ENCODE measurements at places on chromosomes 16 and 17. TPM values are rescaled to one million over a fixed set of nuclear protein-coding genes. Genes with fewer than 3 reads are reported as not detected.

DNA sequence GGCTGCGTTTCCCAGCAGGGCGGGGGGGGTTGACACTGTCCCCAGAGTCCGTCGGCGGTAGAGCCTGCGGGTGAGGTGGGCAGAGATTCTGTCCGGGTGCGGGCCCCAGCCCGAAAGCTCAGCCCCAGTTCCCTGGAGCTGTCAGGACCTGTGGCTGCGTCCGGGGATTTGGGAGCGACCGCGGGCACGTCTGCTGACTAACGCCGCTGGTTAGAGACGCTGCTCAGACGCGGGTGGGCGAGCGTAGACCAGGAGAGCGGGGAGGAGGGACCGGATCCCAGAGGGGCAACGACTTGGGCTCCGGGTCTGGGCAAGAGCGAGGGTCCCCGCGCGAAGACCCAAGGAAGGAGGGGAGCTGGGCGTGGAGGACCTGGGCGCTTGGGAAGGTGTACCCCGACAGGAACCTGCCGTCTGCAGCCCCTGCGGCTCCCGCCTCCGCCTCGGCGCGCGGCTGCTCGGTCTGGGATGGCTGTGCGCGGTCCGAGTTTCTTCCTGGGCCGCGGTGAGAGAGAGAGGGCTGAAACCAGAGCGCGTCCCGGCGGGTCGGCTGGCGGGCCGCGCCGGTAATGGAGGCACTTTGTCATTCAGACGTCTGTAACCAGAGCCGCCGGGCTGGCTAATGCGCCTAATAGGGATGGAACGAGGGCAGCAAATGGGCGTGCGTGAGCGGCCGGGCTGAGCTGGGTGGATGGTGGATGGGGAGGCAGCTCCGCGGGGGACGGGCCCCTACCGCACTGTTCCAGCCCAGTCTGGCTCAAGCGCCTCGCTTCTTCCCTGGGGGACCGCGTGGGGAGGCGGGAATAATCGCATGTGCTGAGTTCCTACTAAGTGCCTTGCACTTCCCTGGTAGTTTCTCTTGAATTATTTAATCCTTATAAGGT lies 2.3 kb downstream of the NGFR start:
- peaks cover 19% of the 10 kb centered on the region for H3K4me1 ChIP-seq
- H3K27ac ChIP-seq = no peak overlapping the region
- H3K27me3 ChIP-seq = peaks cover 85% of the 10 kb centered on the region
- DNase-seq = peak; percentile 54
- H3K4me3 ChIP-seq = peak overlapping the region; percentile 61
- no peaks in the 10 kb centered on the region for H3K36me3 ChIP-seq

- H3K4me1 ChIP-seq = peaks cover 50% of the 10 kb centered on the region
- no peaks in the 10 kb centered on the region for H3K27me3 ChIP-seq
- no peaks in the 10 kb centered on the region for H3K36me3 ChIP-seq
Measured at GRCh38 chr17:82301916-82302567, 15.4 kb downstream of the CD7 start.

DNA sequence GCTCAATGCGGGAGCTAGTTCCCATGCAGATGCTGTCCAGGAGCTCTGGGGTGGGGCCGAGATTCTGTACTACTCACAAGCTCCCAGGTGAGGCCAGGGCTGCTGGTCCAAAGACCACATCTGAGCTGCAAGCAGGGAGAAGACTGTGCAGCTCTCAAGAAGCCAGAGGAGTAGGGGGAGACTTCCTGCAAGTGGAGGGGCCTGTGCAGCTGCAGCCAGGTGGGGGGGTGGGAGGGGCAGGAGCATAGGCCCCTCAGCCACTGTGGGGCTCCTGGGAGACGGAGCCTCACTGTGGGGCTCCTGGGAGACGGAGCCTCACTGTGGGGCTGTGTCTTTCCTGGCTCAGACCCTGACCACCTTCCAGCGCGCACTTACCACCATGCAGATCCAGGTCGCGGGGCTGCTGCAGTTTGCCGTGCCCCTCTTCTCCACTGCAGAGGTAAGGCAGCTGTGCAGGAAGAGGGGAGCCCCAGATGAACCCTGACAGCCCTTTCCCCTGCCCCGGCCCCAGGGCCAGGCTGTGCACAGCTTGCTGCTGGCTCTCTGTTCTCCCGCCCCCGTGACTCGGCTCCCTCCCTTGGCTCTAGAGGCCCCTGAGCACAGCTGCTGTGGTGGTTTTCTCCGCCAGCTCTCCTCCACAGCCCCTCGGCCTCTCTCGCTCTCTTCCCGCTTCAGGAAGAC lies 24.3 kb upstream of the DNAI2 start:
- H3K4me3 ChIP-seq = no peak overlapping the region
- no peak for DNase-seq
- peaks cover 7% of the 10 kb centered on the region for H3K4me1 ChIP-seq
- no peaks in the 10 kb centered on the region for H3K27me3 ChIP-seq

DNA sequence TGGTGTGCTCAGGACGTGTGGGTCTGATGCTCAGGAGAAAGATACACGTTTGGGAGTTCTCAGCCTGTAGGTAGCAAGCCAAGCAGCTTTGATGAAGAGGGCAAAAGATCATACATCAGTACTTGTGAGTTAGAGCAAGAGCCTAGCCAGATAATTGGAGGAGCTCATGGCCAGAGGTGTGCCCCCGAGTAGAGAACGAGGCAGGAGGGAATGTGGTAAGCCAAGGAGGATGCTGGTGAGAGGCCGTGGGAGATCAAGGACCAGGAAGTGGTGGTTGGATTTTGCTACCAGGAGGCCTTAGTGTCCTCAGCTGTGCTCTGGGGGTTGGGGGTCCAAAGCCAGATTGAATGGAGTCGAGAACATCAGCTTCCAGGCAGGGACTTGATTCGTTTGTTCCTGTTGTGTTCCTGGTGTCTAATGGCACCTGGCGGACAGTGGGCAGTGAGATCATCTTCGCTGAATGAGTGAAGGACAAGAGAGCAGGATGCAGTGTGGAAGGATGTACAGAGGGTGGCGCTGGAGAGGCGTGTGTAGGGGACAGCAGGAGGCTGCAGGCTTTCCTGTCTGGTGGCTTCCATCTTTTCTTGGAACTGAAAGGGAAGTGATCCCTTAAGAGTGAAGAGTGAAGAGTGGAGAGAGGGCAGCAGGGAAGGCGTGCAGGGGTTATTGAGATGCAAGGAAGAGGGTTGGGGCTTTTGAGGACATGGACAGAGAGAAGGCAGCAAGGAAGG lies 11.6 kb downstream of the FBXL19 start:
- H3K36me3 ChIP-seq = no peaks in the 10 kb centered on the region
- DNase-seq = peak; percentile 64
- H3K4me3 ChIP-seq = no peak overlapping the region
- H3K4me1 ChIP-seq = no peaks in the 10 kb centered on the region
- H3K27me3 ChIP-seq = no peaks in the 10 kb centered on the region

DNA sequence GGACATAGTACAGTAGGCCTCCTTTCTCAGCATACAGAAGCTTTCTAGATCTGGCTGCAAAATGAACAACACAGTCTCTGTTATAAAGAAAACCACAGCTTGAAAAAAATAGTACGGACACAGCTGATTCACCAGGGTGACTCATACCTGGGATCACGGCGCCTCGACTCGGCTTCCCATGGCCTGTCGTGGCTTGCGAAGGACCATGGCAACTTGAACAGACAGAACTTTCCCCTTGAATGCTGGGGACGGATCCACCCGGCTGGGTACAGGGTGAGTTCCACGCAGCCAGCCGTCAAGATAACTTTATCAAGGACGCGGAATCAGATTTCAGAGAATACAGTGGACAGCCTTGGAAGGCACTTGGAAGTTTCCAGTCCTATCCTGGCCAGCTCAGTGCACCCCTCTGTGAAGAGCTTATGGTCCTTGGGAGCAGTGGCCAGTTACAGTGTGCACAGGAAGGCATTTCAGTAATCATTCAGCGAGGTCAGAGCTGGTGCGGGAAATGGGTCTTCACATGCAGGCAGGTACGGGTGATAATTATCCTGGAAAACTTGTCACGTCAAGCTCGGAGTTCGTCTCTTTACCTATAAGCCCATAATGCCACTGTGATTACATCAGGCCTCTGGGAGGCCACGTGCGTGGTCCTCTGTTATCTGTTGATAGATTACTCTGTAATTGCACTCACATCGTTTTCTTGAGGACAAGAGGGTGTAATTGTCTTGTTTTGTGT lies 57.9 kb upstream of the MAF start:
- DNase-seq = peak; percentile 75
- no peaks in the 10 kb centered on the region for H3K27me3 ChIP-seq
- peaks cover 19% of the 10 kb centered on the region for H3K4me1 ChIP-seq
- no peak overlapping the region for H3K4me3 ChIP-seq

GRCh38 chr17:30975042-30975820 lies 4.4 kb downstream of the RNF135 start:
- H3K27ac ChIP-seq = no peak overlapping the region
- H3K27me3 ChIP-seq = no peaks in the 10 kb centered on the region
- H3K36me3 ChIP-seq = no peaks in the 10 kb centered on the region
- no peak for DNase-seq
- H3K4me3 ChIP-seq = no peak overlapping the region

GRCh38 chr17:80805032-80805751 lies 186.4 kb upstream of the CHMP6 start:
- H3K27me3 ChIP-seq = no peaks in the 10 kb centered on the region
- no peak for DNase-seq
- H3K27ac ChIP-seq = peak overlapping the region; percentile 31
- H3K4me3 ChIP-seq = no peak overlapping the region
- no peaks in the 10 kb centered on the region for H3K36me3 ChIP-seq

DNA sequence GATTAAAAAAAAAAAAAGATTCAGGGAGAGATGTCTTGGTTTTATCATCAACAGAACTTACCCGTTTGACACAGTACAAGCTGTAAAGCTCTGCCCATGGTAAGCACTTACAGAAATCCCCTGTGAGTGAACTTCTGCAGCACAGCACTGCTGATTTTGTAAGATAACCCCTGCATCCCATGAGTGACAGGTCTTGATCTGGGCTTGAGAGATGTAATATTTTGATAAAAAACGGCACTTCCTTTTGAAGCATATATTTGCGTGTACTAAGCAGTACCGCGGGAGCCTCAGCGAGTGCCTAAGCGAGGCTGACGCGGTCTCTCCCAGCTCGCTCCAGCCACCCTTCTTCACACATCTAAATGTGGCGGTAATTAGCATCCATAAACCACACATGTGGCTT lies 50.5 kb downstream of the IKZF3 start:
- no peak overlapping the region for H3K4me3 ChIP-seq
- no peak for DNase-seq
- H3K27me3 ChIP-seq = no peaks in the 10 kb centered on the region
- H3K4me1 ChIP-seq = no peaks in the 10 kb centered on the region
- no peak overlapping the region for H3K27ac ChIP-seq

GRCh38 chr17:44925731-44926697 lies 10.7 kb upstream of the GFAP start:
- H3K27ac ChIP-seq = no peak overlapping the region
- H3K27me3 ChIP-seq = peaks cover 6% of the 10 kb centered on the region
- no peaks in the 10 kb centered on the region for H3K36me3 ChIP-seq
- H3K4me3 ChIP-seq = no peak overlapping the region
- DNase-seq = no peak
- H3K4me1 ChIP-seq = no peaks in the 10 kb centered on the region

GRCh38 chr16:22077700-22078313 lies 14.5 kb upstream of the VWA3A start:
- H3K4me3 ChIP-seq = no peak overlapping the region
- no peaks in the 10 kb centered on the region for H3K27me3 ChIP-seq
- DNase-seq = peak; percentile 77
- no peaks in the 10 kb centered on the region for H3K36me3 ChIP-seq

GRCh38 chr16:46632778-46633733 lies 11.9 kb upstream of the SHCBP1 start:
- no peak overlapping the region for H3K4me3 ChIP-seq
- H3K4me1 ChIP-seq = peaks cover 8% of the 10 kb centered on the region
- DNase-seq = peak; percentile 54
- no peak overlapping the region for H3K27ac ChIP-seq
- no peaks in the 10 kb centered on the region for H3K36me3 ChIP-seq

DNA sequence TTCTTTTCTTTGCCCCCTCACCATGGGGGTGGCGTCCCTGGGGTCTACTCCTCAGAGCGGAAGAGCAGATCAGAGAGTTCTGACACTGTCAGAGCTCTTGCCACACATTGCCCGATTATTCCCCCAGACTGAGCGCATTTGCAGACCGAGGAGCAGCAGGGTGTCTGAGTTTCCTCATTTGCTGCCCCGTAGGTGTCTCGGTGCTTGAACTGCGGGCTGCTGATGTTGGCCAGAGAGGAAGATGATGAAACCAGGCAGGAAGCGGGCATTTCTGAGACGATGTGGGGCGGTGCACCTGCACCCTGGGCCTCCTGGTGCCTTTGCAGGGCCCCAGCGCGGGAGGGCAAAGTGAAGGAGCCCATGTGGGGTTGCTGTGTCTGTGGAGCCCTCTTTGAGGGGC lies 55.2 kb downstream of the ARSG start:
- no peak for DNase-seq
- no peaks in the 10 kb centered on the region for H3K27me3 ChIP-seq
- no peak overlapping the region for H3K27ac ChIP-seq
- no peak overlapping the region for H3K4me3 ChIP-seq
- H3K36me3 ChIP-seq = no peaks in the 10 kb centered on the region
- H3K4me1 ChIP-seq = no peaks in the 10 kb centered on the region

DNA sequence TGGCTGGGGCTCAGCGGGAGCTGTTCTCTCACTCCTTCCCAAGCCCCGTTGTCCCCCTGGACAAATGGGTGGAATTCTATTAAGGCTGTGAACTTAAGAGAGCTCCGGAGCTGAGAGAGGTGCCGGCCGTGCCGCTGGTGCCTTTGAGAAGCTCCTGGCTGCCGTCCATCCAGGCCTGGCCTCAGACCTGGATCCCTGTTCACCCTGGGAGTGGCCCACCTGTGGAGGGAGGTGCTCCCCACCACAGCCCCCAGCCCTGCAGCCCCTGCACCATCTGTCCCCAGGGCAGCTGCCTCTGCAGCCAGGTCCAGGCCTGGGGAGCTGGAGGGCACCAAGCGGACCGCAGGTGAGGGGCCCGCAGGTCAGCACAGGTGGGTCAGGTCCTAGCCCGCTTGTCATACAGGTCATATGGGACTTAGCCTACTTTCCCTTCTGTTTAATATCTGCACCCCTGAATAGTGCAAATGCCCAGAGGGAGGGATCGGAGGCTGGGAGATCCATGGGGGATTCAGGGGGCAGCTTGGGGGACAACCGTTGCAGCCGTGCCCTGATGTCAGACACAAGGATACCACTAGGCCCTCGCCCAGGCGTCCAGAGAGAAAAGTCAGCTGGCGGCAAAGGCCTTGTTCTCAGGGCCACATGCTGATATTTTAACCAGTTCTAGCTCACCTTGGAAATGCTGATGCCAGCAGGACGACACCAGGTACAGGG lies 15.2 kb upstream of the METRNL start:
- no peaks in the 10 kb centered on the region for H3K27me3 ChIP-seq
- no peaks in the 10 kb centered on the region for H3K4me1 ChIP-seq
- H3K4me3 ChIP-seq = no peak overlapping the region
- H3K36me3 ChIP-seq = no peaks in the 10 kb centered on the region

- no peak overlapping the region for H3K4me3 ChIP-seq
- no peaks in the 10 kb centered on the region for H3K4me1 ChIP-seq
- DNase-seq = no peak
- no peak overlapping the region for H3K27ac ChIP-seq
- H3K36me3 ChIP-seq = no peaks in the 10 kb centered on the region
Measured at GRCh38 chr16:20984019-20984418, 83.4 kb downstream of the LYRM1 start.

The BIRC5 gene
- total RNA-seq = 14.6 TPM

The SYNGR3 gene
- 1.4 TPM for total RNA-seq

The FOXN1 gene
- not detected for total RNA-seq

The OR3A2 gene
- total RNA-seq = not detected

The CD7 gene
- total RNA-seq = 0.64 TPM

The USP43 gene
- 3.5 TPM for total RNA-seq

The LRRC75A gene
- 15.0 TPM for total RNA-seq

The FZD2 gene
- 22.9 TPM for total RNA-seq
